ENCODE measurements at places on chromosomes 5 and 9. TPM values are rescaled to one million over a fixed set of nuclear protein-coding genes. Genes with fewer than 3 reads are reported as not detected.

AGXT2 gene
- total RNA-seq, result not detected

PCDHGA10 gene
- 0.01 TPM for total RNA-seq

DNM1 gene
- 82.3 TPM for total RNA-seq

PCDHA9 gene
- total RNA-seq, result not detected

FAM174A gene
- total RNA-seq, result 10.0 TPM

TTC1 gene
- 67.0 TPM for total RNA-seq

CDX1 gene
- not detected for total RNA-seq

PIP5K1B gene
- total RNA-seq, result not detected

GPX8 gene
- total RNA-seq, result 38.5 TPM

ISL1 gene
- total RNA-seq, result 0.09 TPM

PCDHGA8 gene
- total RNA-seq, result 0.02 TPM

WWC1 gene
- total RNA-seq, result 92.8 TPM

PAEP gene
- 0.27 TPM for total RNA-seq
